ENCODE measurements at places on chromosomes 12 and 14.

- DNase-seq = no peak
Measured at GRCh38 chr14:85451421-85451820, 78.5 kb upstream of the FLRT2 start.

DNA sequence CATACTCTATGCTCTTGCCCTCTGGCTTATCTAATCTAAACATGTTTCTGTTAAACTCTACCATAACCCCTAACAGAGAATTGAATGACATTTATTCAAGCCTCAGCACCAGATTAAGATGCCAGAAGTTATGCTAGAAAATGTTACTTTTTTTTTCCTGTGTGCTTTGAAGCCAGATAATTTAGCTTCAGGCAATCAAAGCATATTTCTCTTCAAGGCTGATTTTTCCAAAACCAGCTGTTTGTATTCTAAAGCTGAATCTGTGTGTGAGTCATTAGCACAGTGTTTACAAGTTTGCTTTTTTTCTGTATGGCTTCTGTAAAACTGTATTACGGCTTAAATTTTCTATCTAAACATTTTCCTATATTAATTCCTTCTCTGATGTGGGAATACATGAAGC lies 326.1 kb downstream of the FSCB start:
- no peak for DNase-seq

GRCh38 chr12:60842181-60842580 lies 1246.4 kb downstream of the SLC16A7 start:
- DNase-seq = no peak

- no peak for DNase-seq
Measured at GRCh38 chr12:108643941-108644810, 10.5 kb upstream of the SELPLG start.

- no peak for DNase-seq
Measured at GRCh38 chr12:19988459-19988873, 379.9 kb upstream of the PDE3A start.

DNA sequence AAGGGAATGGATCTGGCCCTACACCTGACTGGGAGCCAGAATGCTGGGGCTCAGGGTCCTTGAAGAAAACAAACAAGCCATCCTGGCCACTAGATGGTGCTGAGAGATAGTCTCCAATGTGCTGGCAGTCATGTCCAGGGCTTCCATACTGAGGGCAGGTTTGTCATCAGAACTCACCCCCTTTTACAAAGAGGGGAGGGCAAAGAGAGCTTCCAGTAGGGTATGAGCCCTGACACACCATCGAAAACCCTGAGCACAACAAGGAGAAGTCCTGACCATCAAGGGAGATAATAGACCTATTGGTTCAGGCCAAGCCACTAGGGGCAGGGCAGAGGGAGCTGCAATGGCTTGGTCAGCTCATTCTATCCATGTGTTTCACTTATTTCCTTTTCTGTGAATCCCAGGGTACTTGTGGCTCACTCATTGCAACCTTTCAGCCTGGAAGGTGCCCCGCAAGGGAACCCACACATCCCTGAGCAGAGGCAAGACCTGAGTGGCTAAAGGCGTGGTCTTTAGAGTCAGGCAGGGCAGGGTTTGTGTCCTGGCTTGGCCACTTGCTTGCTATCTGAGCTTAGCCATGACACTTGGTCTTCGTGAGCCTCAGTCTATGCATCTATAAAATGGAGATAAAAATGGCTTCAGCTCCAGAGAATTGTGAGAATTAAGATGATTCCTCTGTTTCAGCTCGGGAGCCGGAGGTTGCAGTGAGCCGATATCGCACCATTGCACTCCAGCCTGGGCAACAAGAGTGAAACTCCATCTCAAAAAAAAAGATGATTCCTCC lies 6.2 kb upstream of the PLEKHH1 start:
- no peak for DNase-seq

- DNase-seq = no peak
Measured at GRCh38 chr14:101454229-101454628, 107.1 kb upstream of the DIO3 start.

- no peak for DNase-seq
Measured at GRCh38 chr14:35910191-35910590, 84.1 kb downstream of the BRMS1L start.

DNA sequence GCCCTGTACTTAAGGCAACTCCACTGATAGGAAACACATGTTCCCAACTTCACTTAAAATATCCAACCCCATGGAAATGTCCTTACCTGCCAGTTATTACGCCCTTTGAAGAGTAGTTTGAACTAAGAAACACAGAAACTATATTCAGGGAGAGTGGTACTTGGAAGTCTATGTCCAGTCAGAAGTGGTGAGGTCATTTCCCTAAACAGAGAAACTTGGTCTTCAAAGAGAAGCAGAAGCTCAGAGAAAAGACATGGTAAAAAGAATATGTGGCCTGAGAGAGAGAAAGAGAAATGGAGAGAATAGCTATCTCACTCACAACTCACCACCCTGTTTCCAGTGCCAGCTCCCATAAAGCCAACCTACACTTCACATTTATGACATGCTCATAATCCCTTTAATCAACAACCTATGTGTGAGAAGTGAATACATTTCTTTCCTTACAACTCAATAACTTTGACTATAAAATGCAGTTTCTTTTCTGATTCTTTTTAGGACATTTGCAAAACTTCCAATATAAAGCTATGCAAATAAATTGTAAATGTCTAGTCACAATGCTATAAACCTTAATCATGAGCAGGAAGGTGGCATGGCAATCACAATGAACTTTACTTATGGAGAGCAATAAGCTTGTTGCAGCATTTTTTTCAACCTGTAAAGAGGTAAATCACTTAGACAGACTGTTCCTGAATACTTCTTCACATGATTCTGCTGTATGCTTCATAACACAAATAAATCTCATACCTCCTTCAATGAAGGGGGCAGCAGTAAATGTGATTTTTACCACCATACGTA lies 67.1 kb downstream of the CPNE8 start:
- DNase-seq = no peak

GRCh38 chr14:74754157-74754556 lies 9.0 kb upstream of the YLPM1 start:
- no peak for DNase-seq

Data from T-helper 17 cell (primary cell).